ENCODE measurements at places on chromosomes 6 and 20.

DNA sequence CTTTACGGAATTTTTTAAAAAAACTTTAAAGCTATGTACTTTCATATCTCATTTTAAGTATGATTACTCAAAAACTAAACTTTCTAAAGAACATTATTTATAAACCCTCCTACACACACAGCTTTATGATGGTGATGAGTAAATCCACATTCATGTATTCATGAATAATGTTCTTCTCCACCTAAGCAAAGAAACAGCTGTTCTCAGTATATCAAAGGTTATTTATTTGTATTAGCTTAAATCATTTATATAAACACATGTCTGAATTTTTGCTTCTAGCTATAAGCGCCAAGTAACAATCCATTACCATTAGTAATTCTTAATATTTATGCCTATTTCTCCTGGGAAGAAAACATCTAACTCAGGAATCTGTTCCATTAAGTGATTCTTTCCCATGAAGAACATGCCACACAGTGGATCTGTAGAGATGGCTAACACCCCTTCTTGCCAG lies 63.3 kb downstream of the SMLR1 start:
- DNase-seq = no peak

DNA sequence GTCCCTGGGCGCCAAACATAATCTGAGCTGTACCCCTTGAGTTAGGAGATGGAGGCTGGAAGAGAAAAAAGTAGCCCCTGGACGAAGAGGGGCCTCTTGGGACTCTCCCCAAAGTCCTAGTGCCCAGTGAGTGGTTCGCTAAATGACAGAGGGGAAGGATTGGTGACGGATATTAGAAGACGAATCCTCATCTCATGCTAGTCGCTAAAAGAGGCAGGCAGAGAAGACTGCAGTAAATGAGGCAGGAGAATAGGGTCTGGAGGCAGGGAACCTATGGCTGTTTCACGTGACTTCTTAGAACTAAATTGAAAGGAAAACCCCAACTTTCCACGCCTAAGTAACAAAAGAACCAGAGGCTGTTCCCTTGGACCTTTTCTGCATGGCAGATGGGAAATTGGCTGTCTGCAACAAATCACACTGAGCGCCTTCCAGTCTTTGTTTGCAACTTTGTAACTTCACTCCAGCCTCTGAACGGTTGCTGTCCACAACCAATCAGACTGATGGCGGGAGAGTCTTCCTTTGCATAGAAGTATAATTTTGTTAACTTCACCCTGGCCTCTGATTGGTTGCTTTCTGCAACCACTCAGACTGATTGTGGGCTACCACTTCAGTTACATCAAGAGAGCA lies 731 bp upstream of the RBL1 start:
- no peak for DNase-seq

GRCh38 chr20:32767418-32768198 lies 5.4 kb downstream of the DNMT3B start:
- no peak for DNase-seq

DNA sequence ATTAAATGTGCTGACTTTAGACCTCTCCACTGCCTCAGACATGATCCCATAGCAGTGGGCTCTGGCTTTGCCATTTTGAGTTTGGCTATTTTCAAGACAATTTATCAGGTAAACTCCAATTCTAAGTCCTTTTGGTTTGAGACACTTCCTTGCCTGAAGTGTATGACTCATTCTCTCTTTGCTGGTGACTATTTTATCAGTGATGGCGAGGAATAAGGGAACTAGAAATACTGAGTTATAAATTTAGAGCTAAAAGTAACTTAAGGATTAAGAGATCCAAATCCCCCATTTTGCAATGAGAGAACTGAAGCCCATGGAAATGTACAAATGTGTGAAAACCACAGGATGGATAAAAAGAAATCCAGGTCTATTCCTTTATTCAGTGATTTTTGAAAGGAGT lies 30.9 kb upstream of the CD83 start:
- no peak for DNase-seq

GRCh38 chr20:51094221-51094620 lies 71.3 kb upstream of the KCNG1 start:
- no peak for DNase-seq

Data from AG08395 (cell line).